ENCODE measurements at places on chromosomes 16 and 17.
A peak's percentile ranks its signal among the peaks of the same experiment; 100 is the strongest.

DNA sequence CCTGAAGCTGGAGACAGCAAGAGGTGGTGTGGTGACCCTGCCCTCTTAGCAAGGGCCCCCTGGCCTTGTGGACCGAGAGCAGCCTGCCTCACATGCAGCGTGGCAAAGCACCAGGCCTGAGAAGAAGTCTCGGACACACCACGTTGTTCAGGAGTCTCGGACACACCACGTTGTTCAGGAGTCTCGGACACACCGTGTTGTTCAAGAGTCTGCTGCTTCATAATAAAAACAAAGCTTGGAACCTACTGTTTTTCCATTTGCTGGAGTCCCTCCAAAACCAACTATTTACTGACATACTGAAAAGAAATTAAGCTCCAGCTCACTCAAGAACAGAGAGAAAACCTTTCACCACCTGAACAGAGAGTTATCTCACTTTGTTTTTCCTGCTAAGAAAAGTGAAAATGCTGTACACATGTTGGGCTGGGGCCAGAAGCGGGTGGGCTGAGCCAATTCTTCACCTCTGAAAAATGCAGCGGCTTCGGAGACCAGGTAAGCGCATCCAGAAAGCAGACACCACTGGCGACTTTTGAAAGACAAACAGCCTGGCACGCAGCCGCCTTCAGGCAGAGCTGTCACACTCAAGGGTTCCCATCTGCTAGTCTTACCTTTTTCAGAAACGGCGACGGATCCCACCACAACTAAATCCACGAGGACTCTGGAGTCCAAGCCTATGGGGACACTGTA is 8.9 kb downstream of the MTHFSD start:
- no peak for DNase-seq

DNA sequence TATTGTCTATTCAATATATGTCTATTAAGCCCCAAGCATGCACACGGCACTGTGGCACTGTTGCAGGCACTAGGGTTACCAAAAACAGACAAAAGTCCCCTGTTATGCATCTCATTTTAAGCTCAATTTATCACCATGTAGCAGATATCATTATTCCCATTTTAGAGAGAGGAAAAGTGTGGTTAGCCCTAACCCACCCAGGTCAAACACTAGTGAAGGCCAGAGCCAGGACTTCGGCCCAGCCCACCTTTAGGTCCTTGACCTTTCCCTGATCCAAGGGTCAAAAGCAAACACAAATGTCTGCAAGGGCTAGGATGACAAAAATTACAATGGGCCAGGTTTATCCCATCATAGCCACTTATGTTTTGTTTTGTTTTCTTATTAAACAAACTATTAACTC is 130.3 kb upstream of the NUDT7 start:
- no peak for DNase-seq

DNA sequence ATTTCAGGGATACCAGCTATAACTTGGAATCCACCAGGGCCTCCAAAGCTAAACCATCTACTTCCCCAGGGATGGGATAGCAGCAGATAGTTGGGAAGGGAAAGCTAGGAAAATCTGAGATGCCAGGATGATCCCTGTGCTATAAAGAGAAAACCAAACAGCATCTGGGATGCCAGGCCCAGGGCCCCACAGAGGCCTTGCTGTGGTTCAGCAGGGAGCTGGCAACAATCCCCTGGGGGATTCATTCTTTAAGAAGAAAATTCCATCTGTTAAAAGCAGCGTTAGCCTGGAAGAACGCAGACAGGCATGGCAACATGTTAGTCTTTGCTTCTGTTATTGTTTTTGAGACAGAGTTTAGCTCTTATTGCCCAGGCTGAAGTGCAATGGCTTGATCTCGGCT is 16.6 kb downstream of the MYO18A start:
- DNase-seq: peak; percentile 13

- DNase-seq: peak; percentile 75
Observed at GRCh38 chr17:42679492-42680330, 1.9 kb downstream of the CCR10 start.

GRCh38 chr17:40363111-40363827 is 1.3 kb downstream of the GJD3 start:
- DNase-seq: peak; percentile 23

DNA sequence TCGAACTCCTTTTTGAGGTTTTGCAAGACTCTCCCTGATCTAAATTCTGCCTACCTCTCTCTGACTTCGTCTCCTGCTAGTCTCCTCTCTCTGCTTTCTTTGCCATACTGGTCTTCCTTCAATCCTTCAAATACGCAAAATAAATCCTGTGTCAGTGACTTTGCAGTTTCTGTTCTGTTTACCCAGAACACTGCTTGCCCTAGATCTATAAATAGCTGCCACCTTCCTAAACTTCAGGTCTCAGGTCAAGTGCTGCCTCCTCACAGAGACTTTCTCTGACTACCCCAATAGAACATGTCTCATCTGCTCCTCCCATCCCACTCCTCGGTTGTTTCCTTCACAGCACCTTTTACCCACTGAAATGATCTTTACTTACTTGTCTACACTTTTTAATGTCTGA is 78.9 kb downstream of the TRIM37 start:
- no peak for DNase-seq

GRCh38 chr17:55652114-55652823 is 70.4 kb downstream of the TMEM100 start:
- DNase-seq: no peak

GRCh38 chr17:80430446-80431245 is 15.7 kb downstream of the ENDOV start:
- no peak for DNase-seq

GRCh38 chr17:27488231-27488630 is 32.0 kb downstream of the KSR1 start:
- no peak for DNase-seq

DNA sequence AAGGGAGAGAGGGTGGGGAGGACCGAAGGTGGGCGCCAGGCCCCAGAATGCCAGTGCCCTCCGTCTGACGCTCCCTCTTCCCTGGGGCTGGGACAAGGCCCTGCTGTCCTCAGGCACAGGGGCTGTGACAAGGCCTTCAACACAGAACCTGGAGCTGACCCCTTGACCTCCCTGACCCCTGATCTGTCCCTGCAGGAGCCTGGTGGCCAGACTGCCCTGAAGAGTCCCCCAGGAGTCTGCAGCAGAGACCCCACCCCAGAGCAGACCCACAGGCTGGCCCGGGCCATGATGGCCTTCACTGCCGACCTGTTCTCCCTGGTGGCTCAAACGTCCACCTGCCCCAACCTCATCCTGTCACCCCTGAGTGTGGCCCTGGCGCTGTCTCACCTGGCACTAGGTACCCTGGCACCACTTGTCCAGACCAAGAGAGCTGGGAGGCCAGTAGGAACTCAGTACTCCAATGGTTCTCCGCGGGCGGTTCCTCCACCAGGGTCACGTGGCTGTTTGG is 2.9 kb downstream of the SERPINF2 start:
- DNase-seq: no peak

- DNase-seq: peak; percentile 70
Observed at GRCh38 chr16:85461022-85461813, 151.9 kb upstream of the GSE1 start.

DNA sequence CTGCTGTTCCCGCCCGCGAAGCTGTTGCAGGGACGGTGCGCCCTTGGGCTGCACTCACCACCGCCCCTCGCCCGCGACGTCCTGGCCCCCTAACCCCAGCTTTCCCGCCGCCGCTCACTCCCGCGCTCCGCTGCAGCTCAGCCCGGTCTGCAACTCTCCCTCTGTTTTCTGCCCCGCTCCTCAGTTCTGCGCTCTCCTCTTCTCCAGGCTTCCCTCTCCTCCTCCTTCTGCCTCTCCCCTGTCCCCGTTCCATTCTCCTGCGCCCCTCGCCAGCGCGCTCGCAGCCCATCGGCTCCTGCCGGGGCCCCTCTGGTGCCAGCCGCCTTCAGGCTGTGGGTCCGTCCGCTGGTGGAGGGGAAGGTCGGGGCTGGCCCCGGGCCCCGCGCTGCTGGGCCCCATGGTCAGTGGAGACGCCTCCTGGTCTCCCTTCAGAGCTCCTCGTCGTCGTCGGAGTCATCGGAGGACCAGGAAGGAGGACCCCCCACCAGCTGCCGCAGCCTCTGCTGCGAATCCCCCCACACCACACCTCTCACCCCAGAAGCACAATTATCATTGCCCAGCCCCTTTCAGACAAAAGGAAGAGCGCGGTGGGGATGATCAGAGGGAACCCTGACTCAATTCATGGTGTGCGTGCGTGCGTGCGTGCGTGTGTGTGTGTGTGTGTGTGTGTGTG is 223.2 kb upstream of the FOXF1 start:
- no peak for DNase-seq

DNA sequence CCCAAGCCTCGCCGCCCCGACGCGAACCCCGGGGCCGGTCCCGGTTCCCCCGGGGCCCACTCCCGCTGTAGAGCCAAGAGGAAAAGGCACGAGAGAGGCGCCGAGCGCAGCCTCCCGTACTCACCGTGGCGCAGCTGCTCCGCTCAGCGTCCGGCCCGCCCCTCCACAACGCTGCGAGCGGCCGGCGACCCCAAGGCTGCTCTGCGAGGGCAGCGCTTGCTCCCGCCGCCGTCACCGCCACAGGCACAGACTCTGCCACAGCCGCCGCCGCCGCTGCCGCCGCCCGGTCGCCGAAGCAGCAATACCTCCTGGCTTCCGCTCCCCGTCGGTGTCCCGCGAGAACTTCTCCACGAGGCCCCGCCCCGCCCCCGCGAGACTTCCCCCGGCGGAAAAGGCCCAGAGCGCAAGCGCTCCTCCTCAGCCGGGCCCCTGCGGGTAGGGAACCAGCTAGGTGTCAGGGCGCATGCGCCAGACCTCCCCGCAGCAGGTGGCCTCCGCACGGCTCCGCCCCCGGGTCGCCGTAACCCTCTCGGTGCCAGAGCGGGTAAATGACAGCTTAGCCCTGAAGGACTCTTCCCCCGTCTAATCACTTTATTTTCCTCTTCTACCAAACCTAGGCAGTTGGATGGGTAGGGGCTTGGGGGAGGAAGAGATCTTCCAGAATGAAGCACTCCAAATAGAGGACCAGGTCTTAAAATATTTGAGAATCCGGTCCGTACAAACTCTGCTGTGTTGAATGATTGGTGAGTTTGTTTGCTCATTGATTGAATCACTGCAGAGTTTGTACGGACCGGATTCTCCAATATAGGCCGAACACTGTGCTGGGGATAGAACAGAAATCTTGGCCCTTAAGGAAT is at the start of gene GRB2:
Gene GRB2 (minus strand): TSS at position 314 of the 857 bp plus-strand sequence. CDS start 12,050 bp downstream, outside the sequence.
- DNase-seq: peak; percentile 100

DNA sequence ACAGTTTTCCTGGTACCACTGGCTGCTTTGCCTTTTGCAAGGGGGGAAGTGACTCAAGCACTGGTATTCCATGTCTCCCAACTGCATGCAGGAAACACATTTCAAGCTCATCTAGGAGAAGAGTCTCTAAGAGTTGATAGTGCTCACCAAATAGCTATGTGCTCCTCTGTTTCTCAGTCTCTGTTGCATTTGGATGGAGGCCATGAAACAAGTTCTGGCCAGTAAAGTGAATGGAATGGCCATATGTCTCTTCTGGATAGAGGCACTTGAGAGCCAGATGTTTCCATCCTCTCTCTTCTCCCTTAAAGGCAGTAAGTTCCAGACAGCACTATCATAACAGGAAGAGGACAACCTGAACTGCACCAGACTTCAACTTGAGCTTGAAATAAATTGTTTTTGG is 60.6 kb downstream of the C16orf82 start:
- DNase-seq: peak; percentile 83

DNA sequence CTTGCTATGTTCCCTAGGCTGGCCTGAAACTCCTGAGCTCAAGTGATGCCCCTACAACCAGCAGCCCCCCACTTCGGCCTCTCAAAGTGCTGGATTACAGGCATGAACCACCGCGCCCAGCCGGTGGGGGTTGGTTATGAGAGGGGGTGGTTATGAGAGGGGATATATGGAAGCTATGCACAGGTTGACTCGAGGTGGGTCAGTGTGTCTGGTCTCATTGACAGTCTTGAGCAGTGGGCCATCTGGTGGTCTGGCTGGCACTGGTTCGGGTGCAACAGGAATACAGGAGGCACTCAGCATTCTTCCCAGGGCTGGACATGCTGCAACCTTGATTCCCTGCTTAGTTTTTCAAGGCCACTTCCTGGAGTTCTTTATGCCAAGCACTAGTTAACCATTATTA is 5.6 kb upstream of the STX1B start:
- no peak for DNase-seq

- DNase-seq: no peak
Observed at GRCh38 chr17:4090898-4091297, 51.9 kb downstream of the ZZEF1 start.

DNA sequence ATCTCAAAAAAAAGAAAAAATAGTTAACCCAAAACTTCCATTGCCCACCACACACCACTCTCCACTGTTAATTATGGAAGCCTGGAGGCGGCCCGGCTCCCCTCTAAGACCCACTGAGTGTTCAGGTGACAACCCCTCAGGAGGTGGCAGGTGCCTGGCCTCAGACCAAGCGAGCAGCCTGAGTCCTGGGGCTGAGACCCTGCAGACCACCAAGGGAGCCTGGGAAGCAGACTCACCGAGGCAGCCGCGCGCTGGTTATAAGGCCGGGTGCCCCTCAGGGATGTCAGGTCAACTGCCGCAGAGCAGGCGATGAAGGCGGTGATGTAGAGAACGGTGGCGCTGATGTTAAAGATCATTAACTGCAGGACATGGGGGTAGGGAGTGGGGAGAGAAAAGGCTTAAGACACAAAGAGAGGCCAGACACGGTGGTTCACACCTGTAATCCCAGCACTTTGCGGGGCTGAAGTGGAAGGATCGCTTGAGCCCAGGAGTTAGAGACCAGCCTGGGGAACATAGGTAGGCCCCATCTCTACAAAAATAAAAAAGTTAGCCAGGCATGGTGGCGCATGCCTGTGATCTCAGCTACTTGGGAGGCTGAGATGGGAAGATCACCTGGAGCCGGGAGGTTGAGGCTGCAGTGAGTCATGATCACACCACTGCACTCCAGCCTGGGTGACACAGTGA is 13.3 kb downstream of the ARL2BP start:
- DNase-seq: no peak

- DNase-seq: no peak
Observed at GRCh38 chr16:77820340-77820739, 32.0 kb downstream of the VAT1L start.

GRCh38 chr16:88387180-88387765 is 4.5 kb downstream of the ZNF469 start:
- DNase-seq: peak; percentile 36

DNA sequence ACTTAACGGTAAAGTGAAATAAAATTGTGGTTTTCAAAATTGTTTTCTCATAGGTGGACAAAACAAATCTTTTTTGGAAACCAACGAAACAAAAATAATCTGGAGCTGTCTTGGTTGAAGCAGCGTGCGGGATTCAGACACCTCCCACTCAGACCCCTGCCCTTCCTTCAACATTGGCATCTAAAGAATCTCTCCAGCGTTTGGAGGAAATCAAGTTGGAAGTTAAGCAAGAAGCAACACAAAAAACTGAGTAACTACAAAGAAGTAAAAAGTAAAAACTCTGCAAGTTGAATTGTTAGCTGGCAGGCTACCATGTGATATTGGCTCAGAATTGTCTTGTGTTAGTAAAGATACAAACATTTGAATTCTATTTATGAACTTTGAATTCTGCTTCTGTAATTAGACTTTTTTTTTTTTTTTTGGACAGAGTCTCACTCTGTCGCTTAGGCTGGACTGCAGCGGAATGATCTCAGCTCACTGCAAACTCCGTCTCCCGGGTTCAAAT is 361.0 kb upstream of the PMFBP1 start:
- no peak for DNase-seq

All from AG08395 (cell line).